ENCODE measurements at places on chromosomes 6 and 20.

DNA sequence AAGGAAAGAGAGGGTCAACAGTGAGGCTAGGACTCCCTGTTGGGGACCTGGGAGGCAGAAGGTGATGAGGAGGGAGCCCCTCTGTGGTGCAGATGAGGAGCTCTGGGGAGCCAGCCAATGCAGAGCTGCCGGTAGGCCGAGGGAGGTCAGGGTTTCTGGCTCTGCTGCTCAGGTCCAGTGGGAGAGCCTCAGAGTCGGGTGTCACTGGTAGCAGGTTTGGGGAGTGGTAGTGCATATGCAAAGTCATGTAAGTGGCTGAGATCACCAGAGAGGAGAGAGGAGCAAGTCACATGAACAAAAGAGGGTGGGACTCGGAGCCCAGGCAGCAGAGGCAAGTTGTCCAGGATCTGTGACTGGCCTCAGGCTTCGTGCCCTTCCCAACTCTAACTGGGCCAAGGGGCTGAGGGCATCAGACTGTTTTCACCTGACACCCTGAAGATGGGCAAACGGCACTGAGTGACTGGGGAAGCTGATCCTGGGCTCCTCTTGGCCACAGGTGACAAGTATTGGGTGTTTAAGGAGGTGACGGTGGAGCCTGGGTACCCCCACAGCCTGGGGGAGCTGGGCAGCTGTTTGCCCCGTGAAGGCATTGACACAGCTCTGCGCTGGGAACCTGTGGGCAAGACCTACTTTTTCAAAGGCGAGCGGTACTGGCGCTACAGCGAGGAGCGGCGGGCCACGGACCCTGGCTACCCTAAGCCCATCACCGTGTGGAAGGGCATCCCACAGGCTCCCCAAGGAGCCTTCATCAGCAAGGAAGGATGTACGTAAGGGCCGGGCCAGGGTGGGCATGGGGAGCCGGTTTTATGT, 6.6 kb downstream of the MMP24OS start:
- no peak for DNase-seq

- DNase-seq = no peak
Measured at GRCh38 chr6:79170431-79170830, 64.1 kb downstream of the HMGN3 start.

DNA sequence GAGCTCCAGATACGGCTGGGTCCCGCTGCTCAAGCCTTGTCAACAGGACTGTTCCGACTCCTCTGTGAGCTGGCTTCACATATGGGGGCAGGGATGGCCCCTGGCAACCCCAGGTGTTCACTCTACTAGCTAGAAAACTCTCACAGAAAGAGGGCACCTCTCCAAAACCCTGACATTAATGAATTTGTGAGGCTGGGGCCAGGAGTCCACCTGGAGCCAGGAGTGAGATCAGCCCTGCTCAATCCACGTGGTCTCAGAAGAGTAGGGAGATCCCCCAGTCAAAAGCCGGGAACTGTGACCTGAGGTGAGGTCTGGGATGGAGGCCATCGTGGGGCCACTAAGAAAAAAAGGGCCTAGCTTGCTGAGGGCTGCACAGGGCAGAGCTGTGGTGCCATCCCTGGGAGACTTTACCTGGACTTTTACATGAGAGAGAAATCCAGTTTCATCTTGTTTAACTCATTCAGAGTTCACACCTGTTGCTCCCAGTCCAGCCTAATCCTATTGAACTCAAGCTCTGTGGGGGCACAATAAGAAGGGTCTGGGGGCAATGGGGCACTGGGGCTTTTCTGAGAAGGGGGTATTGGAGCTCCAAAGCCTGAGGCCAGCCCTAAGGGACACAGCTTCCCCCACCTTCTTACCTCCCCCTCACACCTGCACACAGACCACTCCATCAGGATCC, 144.3 kb upstream of the MLN start:
- DNase-seq = no peak

DNA sequence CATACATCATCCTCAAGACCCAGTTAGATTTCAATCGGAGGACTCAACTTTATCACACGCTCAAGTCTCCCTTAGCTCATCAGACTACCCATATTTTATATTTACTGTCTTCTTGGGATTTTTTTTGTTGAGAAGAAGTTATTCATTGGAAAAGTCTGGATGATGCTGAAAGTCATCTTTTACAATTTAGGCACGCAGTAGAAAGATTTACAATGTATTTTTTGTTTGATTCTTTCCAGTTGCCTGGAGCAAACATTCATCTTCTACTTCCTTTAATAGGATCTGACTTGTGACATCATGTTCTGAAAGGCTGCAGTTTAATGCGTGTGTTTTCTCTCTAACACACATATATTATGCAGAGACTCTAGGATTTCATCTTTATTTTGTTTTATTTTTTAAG, 235.7 kb downstream of the DOK5 start:
- no peak for DNase-seq

- DNase-seq = no peak
Measured at GRCh38 chr6:133992992-133993680, 40.1 kb downstream of the TBPL1 start.

DNA sequence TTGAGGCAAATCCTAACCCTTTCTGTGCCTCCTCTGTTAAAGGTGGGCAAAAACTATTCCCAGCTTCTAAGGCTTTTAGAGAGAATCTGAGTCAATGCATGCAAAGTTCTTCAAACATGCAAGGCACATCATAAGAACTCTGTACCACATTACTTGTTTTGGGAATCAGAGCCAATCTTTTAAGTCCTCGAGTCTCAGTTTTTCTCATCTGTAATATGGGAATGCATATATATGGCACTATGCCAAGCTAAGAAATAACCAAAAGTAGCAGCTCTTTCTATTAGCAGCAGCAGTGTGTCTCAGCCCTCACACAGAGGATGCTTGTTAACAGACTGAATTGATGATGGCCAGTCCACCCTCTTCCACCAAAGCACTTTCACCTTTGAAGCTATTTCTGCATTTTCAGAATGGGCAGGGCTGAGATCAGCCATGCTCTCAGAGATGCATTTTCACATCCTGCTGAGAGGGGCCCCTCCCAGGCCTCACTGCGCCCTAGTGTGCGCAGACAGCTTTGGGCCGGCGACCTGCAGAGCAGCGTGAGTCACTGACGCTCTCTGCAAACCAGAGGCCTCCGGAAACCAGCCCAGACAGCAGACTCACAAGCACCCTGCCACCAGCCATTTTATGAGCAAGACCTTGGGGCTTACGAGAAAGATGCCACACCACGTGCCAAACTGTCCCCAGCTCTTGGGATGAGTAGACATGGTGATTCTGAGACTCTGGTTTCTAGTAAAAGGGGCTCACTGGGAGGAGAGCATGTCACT, 138.0 kb downstream of the NFATC2 start:
- peak; percentile 83 for DNase-seq

GRCh38 chr6:56692523-56693245, 50.0 kb upstream of the DST start:
- no peak for DNase-seq

GRCh38 chr6:157427969-157428368, 47.0 kb downstream of the ZDHHC14 start:
- DNase-seq = no peak

DNA sequence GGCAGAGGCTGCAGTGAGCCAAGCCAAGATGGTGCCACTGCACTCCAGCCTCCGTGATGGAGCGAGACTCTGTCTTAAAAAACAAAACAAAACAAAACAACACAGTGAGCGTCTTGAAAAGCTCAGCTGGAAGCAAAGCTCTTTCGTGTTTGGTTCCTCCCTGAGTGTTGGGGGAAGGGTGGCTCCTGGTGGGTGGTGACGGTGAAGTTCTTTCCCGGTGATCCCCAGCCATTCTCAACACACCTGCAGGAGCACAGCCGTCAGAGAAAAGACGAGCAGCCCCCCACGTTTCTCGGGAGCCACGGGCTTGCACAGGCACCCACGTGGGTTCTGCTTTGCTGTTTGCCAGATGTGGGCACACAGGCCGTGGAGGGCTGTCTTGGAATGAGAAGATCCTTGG, 3.2 kb downstream of the BHLHE23 start:
- DNase-seq = no peak

GRCh38 chr6:118786596-118787453, 107.1 kb upstream of the ASF1A start:
- no peak for DNase-seq

DNA sequence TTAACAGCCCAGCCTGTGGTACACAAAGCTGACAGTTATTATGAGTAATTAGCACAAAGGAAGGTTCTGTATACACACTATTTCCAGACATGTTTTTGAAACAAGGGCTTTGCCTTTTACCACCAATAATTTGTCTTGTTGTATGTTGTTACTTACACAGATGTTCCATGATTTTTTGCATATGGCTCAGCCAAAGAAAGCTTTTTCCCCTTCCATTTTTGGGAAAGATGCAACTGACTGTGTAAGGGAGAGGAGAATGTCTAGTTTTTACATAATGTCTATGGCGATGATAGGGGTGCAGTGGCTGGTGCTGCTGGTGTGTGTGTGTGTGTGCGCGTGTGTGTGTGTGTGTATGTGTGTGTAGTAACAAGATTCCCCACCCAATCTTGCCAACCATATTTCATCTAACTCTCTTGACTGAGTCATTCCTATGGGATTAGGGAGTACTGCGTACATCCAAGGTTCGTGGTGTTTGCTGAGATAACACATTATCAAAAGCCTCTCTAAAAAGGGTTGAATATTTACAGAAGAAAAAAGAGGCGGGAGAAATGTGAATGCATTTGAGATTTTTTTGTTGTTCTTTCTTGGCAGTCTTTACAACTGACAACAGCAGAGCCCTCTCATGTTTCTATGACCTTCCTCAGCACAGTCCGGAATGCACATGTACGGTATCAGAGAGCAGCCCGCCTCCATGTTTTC, 192.2 kb downstream of the GMPR start:
- DNase-seq = no peak

DNA sequence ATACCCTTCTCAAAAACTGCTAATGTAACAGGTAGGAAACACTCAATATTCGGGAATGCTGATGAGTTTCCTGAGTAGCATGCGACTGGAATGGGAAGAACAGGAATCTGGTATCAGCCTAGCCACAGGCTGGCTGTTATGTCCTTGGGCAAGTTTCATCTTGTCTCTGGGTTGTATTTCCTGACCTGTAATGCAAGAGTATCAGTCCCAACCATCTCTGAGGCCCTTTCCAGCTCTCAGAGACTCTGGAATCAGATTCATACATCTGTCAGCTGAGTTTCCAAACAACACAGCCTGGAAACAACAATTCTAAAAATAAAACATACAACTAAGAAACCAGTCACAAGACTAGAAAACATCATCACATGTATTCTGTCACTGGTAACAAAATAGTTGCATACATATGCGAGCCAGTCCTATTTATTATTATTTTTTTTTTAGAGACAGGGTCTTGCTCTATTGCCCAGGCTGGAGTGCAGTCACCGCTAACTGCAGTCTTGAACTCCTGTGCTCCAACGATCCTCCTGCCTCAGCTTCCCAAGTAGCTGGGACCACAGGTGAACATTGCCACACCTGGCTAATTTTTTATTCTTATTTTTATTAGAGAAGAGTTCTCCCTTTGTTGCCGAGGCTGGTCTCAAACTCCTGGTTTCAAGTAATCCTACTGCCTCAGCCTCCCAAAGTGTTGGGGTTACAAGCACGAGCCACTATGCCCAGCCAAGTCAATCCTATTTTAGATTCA, 16.7 kb upstream of the TFAP2A start:
- no peak for DNase-seq

- peak; percentile 4 for DNase-seq
Measured at GRCh38 chr6:124961777-124962638, at the start of gene RNF217. TSS of gene RNF217 (plus strand) at chr6:124962437. CDS start at chr6:124962545, 108 bp downstream.

GRCh38 chr6:4506792-4507191, 269.4 kb upstream of the CDYL start:
- DNase-seq = no peak

DNA sequence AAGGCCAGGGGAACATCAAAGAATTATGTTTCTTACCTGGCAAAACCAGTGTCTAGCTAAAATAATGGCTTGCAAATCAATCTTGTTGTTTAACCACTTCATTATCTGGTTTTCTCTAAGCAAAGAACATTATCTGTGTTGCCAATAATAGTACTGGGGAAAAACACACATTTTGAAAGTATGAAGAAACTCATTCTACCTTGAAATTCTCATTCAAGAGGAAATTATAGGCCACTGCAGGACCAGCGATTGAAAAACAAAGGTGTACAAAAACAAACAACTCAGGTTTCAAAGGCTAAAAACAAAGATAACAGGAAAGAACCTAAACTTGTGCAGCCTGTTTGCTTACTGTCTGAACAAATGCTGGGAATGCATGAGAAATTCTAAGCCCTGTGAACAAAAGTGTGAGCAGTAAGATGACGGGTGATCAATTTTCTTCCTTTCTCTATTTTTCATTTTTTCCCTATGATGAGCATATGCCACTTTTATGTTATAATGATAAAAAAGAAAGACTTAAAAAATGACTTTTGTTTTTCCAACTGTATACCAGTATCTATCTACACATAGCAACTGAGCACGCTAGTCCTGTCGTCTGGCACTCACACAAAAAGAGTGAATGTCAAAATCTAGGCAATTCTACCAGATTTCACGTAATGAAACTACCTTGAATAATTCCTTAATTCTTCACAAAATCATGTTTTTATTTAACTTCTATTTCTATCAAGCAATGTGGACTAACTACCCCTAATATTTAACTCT, 117.9 kb downstream of the SGK1 start:
- no peak for DNase-seq

DNA sequence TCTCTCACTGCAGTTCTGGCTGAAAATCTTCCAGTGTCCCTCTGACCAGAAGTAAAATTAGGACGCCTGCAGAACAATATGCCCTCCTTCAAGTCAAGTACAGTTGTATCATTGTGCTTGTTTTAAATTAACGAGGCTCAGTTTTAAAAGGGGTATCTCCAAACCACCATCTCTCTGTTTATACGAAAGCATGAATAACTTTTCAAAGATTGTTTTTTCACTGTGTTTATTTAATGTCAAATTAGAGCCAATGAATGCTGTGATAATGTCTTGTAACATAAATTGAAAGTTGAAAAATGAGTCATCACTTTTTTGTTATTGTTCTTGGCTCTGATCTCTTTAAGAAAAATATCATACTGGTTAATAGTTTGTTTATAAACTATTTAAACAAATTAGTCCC, 230.7 kb upstream of the THEMIS start:
- DNase-seq = no peak

- no peak for DNase-seq
Measured at GRCh38 chr6:20584100-20584731, 50.0 kb downstream of the CDKAL1 start.

DNA sequence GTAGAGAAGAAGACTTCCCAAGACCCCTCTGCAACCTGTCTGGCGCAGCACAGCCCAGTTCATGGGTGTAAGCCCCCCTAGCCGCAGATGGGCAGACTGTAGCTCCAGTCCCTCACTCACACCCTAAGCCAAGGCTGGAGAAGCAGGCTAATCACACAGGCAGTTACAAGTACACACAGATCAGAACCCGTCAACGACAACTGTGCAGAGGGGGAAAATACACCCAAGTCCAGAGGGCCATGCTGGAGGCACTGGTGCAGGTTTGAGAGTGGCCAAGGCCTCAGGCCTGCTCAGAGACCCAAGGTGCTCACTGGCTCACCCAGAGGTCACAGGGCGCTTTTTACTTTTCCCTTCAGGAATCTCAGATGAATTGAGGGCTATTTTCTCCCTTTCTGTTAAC, 106.1 kb downstream of the NOL4L start:
- no peak for DNase-seq

- DNase-seq = no peak
Measured at GRCh38 chr6:161369339-161369738, 95.5 kb upstream of the AGPAT4 start.

Measured in activated T-cell treated with anti-CD3 and anti-CD28 coated beads for 48 hours (primary cell).